GM19239 (cell line): ENCODE measurements at places on chromosomes 2 and 18.

DNA sequence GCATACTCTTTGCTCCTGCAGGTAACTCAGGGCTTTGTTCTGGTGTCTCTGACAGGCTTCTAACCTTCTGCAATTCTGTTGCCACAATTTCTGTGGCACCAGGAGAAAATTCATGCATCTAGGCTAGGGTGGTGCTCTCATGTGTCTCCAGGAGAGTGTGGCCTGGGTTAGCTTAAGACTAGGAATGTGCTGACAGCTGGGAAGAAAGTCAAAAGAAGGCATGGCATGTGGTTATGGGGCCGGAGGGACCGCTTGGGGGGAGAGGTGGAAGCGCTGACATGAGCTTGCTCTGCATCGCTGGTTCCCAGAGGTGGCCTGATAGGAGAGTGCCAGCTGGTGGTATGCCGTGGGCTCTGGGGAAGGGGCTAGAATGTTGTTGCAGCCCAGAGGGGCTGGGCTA lies 173.3 kb upstream of the TNP1 start:
- no peak for DNase-seq

DNA sequence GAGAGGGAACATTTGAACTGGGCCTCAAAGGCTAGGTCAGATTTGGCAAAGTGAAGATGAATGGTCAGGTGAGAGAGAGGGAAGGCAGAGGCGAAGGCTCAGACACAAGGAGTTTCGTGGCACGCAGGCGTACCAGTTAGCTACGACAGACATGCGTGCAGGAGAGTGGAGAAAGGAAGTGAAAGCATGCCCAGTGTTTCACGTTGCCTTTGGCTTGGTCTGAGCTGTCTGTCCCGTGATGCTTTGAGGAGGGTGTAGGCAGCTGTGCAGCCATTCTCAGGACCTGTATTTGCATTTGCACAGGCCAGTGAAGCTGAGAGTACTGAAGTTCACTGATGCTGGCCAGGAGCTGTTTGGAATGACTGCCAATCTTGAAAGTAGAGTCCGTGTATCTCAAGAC lies 69.5 kb downstream of the HNRNPLL start:
- DNase-seq: peak; percentile 64

DNA sequence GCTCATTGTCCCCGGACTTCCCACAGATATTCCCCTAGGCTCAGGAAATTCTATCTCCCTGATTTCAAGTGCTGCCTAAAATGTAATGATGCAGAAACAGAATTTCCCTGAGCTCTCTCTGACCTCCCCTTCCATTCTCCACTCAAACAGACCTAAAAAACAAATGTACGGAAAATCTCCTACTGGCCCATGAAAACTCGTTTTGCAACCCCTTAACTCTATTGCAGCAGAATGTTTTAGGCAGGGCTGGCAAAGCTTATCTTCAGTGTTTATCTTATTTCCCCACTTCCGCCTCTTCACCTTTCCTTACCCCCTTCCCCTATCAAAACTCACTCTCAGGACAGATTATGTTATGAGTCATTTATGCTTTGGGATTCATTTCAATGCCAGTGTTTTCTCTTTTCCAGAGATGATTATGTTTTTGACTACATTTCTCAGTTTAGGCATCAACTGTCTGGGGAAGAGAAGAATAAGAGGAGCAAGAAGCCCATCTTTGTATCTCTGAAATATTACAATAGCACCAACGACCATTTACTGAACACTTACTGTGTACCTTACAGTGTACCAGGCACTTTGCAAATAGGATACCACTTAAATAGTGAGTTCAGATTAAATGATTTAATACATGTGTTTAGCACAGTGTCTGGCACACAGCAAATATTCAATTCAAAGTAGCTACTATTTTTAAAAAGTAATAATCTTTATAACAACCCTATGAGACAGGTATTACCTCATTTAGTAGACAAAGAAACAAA lies 53.9 kb upstream of the STPG4 start:
- DNase-seq: no peak

- DNase-seq: no peak
Observed at GRCh38 chr2:239920693-239921365, 104.3 kb downstream of the NDUFA10 start.
